ENCODE measurements at places on chromosomes 3 and 15.
A peak's percentile ranks its signal among the peaks of the same experiment; 100 is the strongest.

- no peak for DNase-seq
Observed at GRCh38 chr3:138232705-138233364, 45.7 kb downstream of the ARMC8 start.

GRCh38 chr3:126934991-126935390 is 47.9 kb upstream of the PLXNA1 start:
- no peak for DNase-seq

- DNase-seq, result no peak
Observed at GRCh38 chr15:82003916-82004315, 41.9 kb downstream of the MEX3B start.

DNA sequence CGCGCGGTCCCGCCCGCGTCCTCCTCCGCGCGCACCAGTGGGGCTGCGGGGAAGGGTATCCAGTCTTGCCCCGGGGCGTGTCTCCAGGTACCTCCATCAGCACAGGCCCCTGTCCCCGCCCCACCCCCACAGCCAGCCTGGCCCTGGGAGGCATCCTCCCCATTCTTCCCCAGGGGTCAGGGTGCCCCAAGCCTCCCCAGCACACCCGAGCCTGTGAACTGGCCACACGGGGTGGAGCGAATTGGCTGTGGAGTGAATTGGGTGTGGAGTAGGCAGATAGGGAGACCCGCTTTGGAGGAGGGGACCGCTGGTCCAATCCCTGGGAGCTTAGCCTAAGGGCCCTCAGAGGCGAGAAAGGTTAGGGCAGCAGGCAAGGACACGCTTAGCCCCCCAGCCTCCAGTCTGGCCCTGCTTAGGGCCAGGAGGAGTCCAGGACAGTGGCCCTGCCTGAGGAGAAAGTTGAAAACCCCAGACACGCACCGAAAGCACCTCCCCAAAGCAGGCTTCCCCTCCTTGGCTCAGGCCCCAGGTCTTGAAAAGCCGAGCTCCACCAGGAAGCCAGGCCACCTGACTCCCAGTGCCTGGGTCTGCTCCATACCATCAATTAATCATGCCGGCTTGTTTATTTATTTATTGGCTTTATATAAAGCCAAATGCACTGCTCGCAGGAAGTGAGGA is 107.7 kb upstream of the SLC6A11 start:
- DNase-seq, result no peak

GRCh38 chr15:51075826-51076523 is 18.7 kb downstream of the TNFAIP8L3 start:
- DNase-seq, result peak; percentile 46

GRCh38 chr3:172319595-172319994 is 128.7 kb downstream of the GHSR start:
- no peak for DNase-seq

- DNase-seq, result no peak
Observed at GRCh38 chr15:84631706-84632272, 22.3 kb downstream of the WDR73 start.

DNA sequence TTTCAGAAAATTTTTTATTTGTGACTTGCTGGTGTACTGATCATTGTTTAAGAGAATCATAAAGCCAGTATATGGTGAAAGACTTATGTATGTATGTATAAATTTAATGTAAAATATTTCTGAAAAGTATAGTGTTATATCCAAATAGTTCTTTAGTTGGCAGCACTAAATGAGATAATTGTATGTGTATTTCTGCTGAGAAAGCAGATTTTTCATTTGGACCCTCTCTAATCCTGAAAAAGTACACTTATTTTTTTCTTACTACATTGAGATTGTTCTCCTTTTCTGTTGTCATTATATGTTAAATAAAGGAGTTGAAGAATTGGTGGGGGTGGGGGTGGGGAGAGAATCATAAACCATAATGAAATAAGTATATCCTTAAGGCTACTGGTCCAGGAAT is 324.9 kb upstream of the SUCLG2 start:
- DNase-seq, result no peak

GRCh38 chr15:27906802-27907201 is 192.3 kb downstream of the OCA2 start:
- DNase-seq, result no peak

GRCh38 chr15:40731034-40731433 is 24.0 kb downstream of the RMDN3 start:
- DNase-seq, result no peak

DNA sequence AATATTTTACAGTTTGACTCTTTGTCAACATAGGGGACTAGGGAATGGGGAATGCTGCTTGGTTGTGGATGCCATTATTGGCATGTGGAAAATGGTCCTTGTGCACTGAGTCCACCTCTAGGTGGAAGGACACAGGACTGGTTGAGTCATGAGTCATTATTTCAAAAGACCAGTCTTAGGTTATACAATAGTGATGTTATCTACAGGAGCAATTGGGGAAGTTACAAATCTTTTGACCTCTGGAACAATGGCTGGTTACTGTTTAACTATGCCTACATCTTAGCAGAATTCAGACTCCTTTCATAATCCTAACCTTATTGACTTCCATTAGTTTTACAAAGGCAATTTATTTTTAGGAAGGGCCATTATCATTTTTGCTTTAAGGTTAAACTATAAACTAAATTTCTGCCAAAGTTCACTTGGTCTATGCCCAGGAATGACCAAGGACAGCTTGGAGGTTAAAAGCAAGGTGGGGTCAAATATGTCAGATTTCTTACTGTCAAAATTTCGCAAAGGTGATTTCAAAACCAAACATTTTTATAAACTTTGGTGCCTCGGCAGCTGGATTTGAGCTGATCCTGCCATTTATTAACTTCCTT is 11.8 kb upstream of the CCR8 start:
- DNase-seq, result no peak

- no peak for DNase-seq
Observed at GRCh38 chr3:192515664-192516045, 211.7 kb downstream of the FGF12 start.

DNA sequence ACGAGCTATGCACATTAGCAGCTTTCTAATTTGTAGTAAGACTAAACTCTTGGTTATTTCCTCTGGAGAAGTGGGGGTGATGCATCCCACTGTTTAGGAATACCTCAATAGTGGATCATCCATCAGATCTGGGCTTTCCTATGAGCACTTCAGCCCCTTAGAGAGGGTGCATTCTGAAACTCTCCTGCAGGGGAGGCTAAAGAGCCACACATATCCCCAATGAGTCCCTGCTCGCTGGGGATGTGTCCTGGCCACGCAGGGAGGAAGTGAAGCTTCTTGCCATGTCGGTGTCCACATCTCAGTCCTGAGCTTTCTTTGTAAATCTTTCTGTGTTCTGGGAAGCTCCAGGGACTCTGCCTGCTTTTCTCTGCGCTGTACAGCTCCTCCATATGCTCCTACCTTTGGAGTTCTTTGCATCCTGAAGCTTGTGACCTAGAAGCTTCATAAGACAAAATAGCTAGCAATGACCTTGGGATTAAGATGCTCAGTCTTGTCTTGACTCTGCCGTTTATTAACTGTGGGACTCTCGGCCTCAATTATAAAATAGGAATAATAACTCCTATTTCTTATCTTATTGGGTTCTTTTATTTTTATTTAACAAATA is 28.3 kb upstream of the MASP1 start:
- peak; percentile 76 for DNase-seq

Measured in activated naive CD4-positive, alpha-beta T cell treated with anti-CD3 and anti-CD28 coated beads, Interleukin-2, amount 10 ng/mL, durations not matched to agents 7 days and 5 days (primary cell).